ENCODE measurements at places on chromosomes 1 and 21.

DNA sequence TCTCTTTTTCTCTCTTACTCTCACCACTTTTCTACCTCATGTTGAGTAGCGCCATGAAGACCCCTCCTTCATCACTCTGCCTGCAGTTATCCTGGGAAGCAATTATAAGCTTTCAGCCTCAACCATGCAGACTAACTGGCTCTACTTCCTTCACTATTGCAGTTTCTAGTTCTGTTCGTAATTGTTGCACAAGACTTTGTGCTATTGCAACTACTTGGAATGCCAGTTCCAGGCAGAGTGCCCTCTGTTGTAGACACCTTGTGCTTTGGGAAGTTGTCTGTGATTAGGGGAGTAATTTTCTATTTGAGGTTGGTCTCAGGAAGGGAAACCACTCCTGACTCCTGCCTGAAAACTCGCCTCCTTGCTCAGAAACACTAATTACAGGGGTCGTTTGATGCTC lies 19.4 kb downstream of the PGM1 start:
- no peak for DNase-seq

DNA sequence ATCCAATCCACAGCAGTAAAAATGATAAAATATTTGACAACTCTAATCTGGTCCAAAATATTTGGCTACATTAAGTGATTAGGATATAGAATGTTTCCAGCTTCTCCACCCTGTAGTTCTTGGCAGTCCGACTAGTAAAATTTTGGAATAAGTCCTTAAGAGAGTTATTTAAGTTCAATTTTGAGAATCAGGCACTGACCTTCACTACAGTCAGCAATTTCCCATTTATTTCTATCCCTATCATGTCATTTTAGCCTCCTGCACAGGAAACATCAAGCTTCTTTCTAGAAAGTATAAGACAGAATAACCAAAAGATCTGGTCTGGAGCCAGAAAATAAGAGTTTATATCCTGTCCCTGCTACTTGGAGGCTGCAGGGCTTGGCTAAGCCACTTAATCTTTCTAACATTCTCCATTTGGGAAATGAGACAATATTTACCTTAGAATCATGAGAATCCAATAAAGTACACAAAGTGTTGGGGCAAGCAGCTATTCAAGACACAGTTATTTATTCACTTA lies 162.2 kb downstream of the DPYD start:
- DNase-seq: no peak

- DNase-seq: no peak
Observed at GRCh38 chr21:46063227-46063626, 34.7 kb upstream of the COL6A2 start.

DNA sequence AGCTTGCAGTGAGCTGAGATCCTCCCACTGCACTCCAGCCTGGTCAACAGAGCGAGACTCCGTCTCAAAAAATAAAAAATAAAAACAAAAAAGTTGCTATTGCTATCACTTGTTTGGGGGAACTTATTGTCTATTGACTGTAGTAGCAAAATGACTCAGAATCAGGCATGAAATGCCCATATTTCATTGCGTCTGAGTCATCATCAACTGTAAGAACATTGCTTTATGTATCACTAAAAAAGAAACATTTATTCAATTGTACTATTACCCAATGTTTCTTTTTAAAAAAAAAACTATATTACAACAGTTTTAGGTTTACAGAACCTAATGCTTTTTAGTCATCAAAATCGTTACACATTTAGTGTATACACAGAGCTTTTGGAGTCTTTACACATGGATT lies 91.0 kb upstream of the FMN2 start:
- DNase-seq: no peak

DNA sequence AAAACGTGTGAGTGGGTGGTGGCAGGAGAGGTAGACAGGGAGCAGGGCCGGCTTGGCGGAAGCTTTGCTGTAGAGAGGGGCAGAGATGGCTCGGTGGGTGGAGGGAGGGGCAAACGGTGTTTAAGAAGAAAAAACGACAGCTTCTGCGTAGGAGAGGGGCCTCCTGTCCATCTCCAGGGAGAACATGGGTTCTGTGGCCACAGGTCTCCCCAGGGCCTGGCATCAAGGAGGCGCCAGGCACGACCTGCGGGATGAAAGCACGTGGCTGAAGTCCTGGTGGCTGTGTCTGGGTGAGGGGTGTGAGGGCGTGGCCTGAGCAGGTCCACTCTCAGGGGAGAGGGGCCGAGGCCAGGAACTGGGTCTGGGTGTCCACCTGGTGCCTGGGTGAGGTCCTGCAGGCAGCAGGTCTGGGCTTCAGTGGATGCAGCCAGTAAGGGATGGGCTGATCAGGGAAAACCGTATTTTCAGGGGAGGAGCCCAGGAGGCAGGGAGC lies 940 bp upstream of the PRKCZ start:
- DNase-seq: no peak

DNA sequence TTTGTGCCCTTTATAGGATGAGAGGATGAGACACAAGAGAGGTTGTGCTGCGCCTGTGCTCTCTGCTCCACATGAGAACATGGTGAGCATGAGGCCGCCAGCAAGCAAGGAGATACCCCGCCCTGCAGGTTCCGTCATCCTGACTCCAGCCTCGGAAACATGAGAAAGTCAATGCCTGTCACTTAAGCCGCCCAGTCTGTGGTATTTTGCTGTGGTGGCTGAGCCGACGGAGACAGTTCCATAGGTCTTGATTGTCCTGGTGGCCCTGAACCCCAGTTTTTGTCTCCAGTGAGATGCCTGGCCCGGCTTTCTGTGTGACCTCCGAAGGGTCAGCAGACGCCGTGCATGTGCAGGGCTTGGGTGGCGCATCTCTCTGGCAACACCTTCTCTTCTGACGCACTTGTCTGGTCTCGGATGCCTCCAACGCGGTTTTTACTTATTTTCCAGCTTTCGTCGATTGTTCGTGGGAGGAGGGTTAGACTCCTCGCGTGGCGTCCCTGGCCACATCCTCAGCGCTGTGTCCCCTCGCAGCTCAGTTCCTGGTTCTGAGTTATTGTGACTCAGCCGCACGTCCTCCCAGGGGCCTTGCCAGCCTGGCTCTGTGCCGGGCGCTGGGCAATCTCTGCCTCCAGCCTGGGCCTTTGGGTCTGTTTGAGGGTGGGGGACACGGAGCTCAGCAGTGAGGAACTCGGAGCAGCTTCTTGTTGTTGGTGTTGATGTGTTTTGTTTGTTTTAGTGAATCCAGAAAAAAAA lies 70.0 kb downstream of the FAAP20 start:
- no peak for DNase-seq

DNA sequence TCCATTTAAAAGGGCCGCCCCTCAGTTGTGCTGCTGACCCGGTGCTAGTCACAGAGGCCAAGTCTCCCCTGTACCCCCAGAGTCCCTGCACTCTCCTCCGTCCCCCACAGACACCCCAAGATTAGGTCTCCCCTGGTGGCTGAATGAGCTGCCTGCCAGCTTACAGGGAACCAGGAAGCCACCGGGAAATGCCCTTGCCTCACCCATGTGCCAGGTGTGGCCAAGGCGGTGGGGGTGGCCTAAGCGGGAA lies 32.7 kb downstream of the HSPG2 start:
- no peak for DNase-seq

GRCh38 chr1:39385067-39385988 lies 106.1 kb upstream of the BMP8A start:
- DNase-seq: no peak

DNA sequence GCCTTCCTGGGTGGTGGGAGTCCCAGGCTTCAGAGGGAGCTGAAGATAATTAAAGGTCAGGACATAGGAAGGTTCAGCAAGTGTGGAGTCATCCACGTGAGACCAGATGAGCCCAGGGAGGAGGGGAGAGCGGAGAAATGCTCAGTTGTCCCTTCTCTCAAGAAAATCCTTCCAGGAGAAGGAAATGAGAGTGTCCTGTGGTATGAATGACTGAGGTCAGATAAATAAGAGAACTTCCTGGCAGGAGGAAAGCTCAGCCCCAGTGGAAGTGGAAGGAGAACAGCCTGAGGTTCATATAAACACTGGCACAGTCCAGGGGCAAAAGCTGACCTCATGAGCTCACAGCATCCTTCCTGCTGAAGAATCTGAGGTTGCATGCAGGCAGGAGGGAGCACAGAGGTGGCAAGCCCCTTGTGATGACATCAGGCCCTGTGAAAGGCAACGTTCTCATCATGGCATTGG lies 97.6 kb downstream of the NAV1 start:
- no peak for DNase-seq

GRCh38 chr1:228166170-228166936 lies 749 bp downstream of the IBA57 start:
- peak; percentile 99 for DNase-seq

GRCh38 chr1:4762146-4762545 lies 107.7 kb downstream of the AJAP1 start:
- no peak for DNase-seq

DNA sequence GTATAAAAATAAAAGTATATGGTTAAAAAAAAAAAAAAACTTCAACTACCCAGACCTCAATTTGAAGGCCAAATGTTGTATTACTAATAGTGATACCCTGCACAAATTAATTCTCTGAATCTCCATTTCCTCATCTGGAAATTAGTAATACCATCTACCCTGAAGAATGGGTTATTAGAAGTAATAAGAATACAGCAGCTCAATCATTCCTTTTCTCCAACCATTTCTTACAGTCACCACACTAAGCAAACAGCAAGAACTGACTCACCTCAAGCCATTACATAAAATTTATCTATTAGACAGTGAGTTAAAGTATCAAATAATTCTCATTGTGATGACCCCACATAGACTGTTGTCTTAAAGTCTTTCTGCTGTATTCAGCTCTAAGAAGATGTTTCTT lies 39.6 kb downstream of the RERE start:
- no peak for DNase-seq

GRCh38 chr21:39441502-39442475 lies 3.8 kb downstream of the LCA5L start:
- DNase-seq: no peak

- DNase-seq: no peak
Observed at GRCh38 chr1:198411240-198411639, 129.2 kb downstream of the ATP6V1G3 start.

DNA sequence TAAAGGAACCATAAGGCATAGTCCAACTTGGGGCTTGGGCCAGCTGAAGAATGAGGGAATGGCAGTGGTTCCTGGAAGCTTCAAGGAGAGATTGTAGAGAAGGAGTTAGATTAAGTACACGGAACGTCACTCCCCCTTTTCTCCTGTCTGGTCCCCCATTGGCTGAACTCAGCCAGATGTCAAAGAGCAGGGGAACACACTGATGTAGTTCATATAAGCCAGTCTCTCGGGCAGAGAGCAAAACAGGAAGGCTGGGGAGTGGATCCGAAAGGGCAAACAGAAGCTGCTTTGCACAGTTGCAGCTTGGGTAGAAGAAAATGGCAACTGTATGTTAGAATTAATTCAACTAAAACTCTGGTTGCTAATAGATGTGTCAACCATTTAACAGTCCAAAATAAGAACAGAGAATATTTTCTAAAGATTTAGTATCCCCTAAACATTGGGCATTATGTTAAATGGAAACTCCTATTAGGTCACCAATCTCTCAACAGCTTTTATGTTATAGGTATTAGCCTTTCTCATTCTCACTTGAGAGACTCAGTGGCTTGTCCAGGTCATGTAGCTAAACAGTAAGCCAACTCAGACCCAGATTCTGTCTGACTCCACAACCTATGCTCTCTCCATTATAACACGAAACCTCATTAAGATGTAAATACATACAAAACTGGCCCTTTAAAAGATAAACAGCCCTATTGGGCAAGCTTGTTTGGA lies 600.7 kb upstream of the USP24 start:
- DNase-seq: no peak

- no peak for DNase-seq
Observed at GRCh38 chr1:54415991-54416390, 9.8 kb upstream of the SSBP3 start.

DNA sequence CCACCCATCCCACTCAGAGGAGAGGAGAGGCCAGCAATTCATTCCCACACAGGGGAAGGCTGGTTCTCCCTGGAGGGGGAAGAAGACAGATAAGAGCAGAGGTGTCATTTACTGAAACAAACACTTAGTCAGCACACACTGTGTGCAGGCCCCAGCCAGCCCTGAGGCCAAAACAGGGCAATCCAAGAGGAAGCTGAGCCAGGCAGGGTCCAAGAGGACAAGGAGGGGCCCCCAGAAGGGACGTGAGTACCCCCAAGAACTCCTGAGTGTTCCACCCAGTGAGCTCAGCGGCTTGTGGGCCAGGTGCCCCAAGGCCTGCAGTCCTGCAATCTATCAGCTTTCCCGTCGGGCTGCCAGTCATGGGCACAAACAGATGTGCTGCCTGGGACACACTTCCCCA lies 15.8 kb downstream of the ADGRB2 start:
- no peak for DNase-seq

GRCh38 chr1:24955161-24955560 lies 25.1 kb upstream of the RUNX3 start:
- no peak for DNase-seq

DNA sequence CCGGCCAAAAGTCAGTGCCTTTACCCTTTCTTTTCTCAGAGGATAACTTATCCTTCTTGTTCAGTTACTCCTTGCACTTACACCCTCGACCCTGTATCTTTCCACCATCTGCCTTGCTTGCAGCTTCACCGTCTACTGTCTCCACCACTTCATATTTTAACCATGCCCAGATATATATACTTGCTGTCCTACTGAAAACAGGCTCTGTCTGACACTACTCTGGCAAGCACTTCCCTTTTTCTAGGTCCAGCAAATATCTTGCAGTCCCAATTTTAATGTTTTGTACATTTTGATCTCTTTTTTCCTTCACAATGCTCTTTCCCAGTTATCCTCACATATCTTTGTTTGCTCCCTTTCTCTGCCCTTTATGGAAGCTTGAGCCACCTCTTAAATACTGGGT lies 308.6 kb downstream of the TPR start:
- no peak for DNase-seq

DNA sequence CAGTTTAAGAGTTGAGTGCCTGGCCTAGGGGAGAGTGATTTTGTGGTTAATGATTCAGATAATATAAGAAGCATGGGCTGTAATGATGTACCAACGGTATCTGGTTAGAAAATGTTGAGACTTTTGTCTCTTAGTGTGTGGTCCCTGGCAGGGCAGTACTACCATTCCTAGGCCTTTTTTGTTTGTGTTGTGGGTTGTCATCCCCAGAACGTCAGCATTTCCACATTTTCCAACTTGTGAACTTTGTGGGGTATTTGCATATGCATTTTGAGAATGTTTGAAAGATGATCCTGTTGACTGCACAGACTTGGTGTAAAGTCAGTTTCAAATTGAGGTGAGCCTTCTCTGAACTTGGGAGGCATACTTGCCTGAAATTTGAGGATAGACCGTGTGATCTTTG lies 11.4 kb downstream of the NEK7 start:
- no peak for DNase-seq

- no peak for DNase-seq
Observed at GRCh38 chr1:116164150-116164549, 53.0 kb downstream of the MAB21L3 start.

Data from D721Med (cell line).